Hippocampal formation (tissue), 2 donors: ENCODE measurements at places on chromosomes 13 and 19.
A peak's percentile ranks its signal among the peaks of the same experiment; 100 is the strongest.

- peak; percentile 84 for DNase-seq
Observed at GRCh38 chr19:48330012-48330681, 4.8 kb downstream of the EMP3 start.

GRCh38 chr13:100434010-100434763 is 154.4 kb downstream of the GGACT start:
- DNase-seq = no peak

DNA sequence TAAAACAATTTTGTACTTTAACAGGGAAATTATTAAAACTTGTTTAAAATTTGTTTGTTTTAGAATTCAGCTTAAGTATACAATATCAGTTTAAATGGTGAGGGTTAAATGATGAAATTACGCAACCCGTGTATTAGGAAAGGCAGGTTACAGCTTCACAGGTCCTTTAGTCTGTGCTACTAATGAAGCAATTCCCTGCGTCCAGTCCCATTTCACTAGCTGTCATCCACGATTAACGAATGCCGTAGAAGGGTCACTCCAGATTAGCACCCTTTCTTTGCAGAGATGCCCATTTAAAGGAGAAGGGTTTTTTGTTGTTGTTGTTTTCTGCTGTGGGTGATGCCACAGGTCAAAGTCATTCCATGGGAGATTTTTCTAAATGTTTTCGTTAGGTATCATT is 457.6 kb upstream of the SLC10A2 start:
- DNase-seq = no peak

GRCh38 chr13:45055198-45055901 is 65.0 kb upstream of the GTF2F2 start:
- no peak for DNase-seq

- DNase-seq = peak; percentile 49
Observed at GRCh38 chr19:8487137-8487851, 15.1 kb downstream of the PRAM1 start.

DNA sequence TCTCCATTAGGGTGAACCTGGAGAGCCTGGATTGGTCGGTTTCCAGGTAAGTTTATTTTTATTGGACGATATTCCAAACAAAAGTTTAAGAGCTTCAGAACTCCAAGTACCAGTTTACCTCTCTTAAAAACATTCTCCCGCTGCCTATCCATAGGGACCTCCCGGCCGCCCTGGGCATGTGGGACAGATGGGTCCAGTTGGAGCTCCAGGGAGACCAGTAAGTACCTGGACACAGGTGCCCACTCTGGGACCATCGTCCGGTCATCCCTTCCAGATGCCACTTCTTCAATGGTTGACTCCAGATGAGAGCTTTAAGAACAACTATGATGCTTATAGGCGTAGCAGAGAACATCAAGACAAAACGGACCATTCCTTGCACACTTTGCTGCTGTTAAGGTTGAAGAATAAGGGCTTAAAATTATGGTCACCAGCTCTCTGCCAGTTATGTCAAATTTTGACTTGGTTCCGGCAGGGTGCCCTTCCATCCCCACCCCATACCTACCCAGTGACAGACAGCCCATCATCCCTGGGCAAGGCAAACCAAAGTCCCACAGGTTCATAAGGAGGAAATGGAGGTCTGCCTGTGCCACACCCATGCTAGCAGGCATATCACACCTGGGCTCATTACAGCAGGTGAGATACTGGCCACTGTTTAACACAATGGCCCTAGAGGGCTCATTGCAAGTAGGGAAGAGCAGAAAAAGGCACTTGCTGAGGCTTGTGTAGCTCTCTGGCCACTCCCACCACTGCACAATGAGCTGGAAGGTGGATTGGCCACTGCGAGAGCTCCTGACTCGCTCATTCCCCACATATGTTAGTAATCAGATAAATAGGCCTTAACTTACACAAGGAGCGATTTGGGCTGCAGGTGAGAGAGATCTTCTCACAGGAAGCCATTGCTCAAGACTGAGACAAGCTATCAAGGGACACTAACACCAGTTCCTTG is 123.6 kb downstream of the COL4A2 start:
- no peak for DNase-seq

DNA sequence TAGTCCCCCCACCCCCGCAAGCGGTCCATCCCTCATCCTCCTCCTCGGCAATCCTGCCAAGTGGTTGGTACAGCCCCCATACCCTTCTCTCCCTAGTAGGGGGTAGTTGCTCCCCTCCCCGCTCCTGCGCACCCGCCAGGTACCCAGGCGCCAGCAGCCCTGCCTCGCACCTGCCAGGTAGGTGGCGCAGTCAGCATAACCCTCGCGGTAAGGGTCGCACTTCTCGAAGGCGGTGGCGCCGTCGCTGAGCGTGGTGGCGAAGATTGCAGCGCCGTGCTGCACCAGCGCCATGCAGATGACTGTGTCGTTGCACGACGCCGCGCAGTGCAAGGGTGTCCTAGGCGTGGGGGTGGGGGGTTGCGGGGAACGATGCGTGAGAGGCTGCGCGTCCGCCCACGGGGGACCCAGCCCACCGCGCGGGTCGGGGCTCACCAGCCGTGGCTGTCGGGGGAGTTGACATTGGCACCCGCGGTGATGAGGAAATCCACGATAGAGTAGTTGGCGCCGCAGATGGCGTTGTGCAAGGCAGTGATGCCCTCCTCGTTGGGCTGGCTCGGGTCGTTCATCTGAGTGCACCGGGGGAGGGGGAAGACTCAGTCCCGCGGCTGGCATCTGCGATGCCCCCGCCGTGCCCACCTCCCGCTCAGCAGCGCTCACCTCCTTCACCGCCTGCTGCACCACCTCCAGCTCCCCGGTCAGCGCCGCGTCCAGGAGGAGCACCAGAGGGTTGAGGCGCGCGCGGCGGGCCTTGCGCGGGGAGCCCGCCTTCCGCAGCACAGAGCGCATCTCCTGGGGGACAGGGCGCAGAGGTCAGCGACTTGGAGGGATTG is 15.2 kb upstream of the ERCC2 start:
- DNase-seq = no peak

- no peak for DNase-seq
Observed at GRCh38 chr13:23794267-23795161, 94.7 kb downstream of the MIPEP start.
